ENCODE measurements at places on chromosomes 4 and X.

- no peak for DNase-seq
Observed at GRCh38 chr4:174749091-174749490, 80.0 kb downstream of the GLRA3 start.

- DNase-seq = no peak
Observed at GRCh38 chrX:80917919-80918318, 108.2 kb upstream of the BRWD3 start.

GRCh38 chr4:1347410-1347864 is 429 bp downstream of the UVSSA start:
- peak; percentile 67 for DNase-seq

DNA sequence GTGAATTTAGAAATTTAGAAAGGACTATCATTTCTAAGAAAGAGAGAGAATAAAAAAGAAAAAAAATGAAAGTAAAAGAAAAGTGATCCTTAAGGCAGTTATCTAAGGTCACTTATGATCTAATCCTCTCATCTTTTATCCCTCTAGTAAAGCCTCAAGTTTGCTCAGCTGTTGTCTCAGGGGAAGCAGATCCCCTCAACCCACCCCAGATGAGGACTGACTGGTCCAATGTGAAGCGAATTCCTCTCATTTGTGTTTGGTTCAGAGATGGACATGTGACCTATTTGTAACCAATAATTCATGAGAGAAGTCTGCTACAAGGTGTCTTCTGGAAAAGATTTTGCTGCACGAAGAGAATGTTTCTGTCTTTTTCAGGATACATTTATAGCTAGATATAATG is 1591.3 kb downstream of the ADGRL3 start:
- no peak for DNase-seq

- DNase-seq = no peak
Observed at GRCh38 chrX:24232796-24233195, 81.1 kb downstream of the SUPT20HL2 start.

All from C1 segment of cervical spinal cord (tissue), 14 donors.